ENCODE measurements at places on chromosomes 3 and 15.

DNA sequence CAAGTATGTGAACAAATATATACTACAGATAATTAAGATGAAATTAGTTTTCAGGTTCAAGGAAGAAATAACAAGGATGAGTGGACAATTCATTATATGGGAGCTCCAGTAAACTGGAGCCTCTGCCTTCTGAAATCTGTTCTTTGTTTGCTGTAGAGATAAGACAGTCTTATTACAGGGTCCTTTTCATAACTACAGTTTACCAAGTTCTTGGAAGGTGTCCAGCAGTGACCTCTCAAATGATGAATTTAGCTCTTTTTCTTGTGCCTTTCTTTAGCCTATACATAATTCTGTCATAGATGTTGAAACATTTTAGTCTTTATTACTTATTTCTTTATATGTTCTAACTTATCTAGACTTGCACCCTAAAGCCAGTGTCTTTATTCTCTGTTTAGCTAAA is 89.7 kb upstream of the GBE1 start:
- H3K27ac ChIP-seq = no peak overlapping the region
- no peaks in the 10 kb centered on the region for H3K36me3 ChIP-seq
- H3K27me3 ChIP-seq = no peaks in the 10 kb centered on the region
- no peak for DNase-seq
- no peak overlapping the region for H3K4me3 ChIP-seq
- H3K4me1 ChIP-seq = no peaks in the 10 kb centered on the region

DNA sequence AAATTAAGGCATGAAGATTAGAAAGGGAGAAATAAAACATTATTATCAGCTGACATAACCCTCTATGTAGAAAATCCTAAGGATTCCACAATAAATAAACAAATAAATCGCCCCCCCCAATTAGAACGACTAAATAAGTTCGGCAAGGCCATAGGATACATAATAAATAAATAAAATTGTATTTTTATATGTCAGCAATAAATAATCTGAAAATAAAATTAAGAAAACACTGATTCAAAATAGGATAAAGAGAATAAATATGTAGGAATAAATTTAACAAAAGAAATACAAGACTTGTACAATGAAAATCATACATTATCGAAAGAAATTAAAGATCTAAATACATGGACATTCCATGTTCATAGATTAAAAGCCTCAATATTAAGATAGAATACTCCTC is 5.1 kb downstream of the TTC23 start:
- no peak for DNase-seq
- no peaks in the 10 kb centered on the region for H3K36me3 ChIP-seq
- no peaks in the 10 kb centered on the region for H3K27me3 ChIP-seq

- H3K27me3 ChIP-seq = no peaks in the 10 kb centered on the region
- no peak for DNase-seq
- no peak overlapping the region for H3K27ac ChIP-seq
Measured at GRCh38 chr15:53160092-53160704, 370.1 kb upstream of the ONECUT1 start.

GRCh38 chr15:37693926-37694325 is 240.5 kb upstream of the TMCO5A start:
- no peak for DNase-seq
- no peaks in the 10 kb centered on the region for H3K4me1 ChIP-seq
- no peak overlapping the region for H3K4me3 ChIP-seq
- no peaks in the 10 kb centered on the region for H3K27me3 ChIP-seq

- H3K4me3 ChIP-seq = peak overlapping the region; percentile 96
- H3K27me3 ChIP-seq = no peaks in the 10 kb centered on the region
Measured at GRCh38 chr3:128051459-128051836, 789 bp upstream of the SEC61A1 start.

DNA sequence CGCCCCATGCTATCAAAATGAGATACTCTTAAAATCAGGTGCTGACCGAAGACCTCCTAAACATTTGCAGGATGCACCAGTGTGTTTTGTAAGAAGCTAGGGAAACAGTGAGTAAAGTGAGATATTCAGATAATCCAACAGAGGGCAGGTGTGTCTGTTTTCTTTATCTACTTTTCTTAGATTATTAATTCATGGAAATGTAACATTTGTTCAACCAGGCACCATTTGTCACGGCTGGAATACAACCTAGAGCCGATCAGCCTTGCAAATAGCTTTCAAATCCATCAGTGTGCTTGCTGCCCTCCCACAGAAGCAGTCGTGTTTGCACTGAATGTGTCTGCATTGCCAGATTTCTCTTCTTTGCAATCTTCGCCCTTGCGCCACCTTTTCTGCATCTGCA is 201.9 kb upstream of the CHRM5 start:
- no peaks in the 10 kb centered on the region for H3K4me1 ChIP-seq
- no peak overlapping the region for H3K27ac ChIP-seq
- DNase-seq = no peak
- no peaks in the 10 kb centered on the region for H3K27me3 ChIP-seq

- DNase-seq = no peak
- H3K4me3 ChIP-seq = no peak overlapping the region
- H3K36me3 ChIP-seq = no peaks in the 10 kb centered on the region
- H3K27me3 ChIP-seq = no peaks in the 10 kb centered on the region
- no peaks in the 10 kb centered on the region for H3K4me1 ChIP-seq
Measured at GRCh38 chr15:69608661-69609060, 156.0 kb downstream of the RPLP1 start.

DNA sequence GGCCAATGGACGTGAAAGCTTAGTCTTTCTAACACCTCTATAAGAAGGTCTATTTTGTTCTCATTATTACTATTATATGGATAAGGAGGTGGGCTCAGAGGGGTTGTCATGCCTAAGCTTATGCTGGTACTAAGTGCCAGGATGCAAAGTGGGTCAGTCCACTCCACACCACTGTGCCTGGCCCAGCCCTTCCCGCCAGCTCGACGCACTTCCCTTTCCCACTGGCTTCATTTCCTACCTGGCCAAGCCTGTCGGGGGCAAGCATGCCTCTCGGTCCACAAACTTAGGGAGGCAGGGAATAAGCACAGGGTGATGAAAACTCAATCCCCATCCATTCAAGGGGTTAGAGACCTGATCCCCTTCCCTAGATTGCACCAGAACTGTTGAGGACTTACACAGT is 5.9 kb upstream of the SYNM start:
- no peak overlapping the region for H3K4me3 ChIP-seq
- peaks cover 3% of the 10 kb centered on the region for H3K36me3 ChIP-seq
- DNase-seq = no peak
- H3K4me1 ChIP-seq = peaks cover 6% of the 10 kb centered on the region
- peaks cover 49% of the 10 kb centered on the region for H3K27me3 ChIP-seq

GRCh38 chr15:76056931-76057330 is 2.9 kb upstream of the TMEM266 start:
- no peak for DNase-seq
- no peak overlapping the region for H3K4me3 ChIP-seq

- no peaks in the 10 kb centered on the region for H3K4me1 ChIP-seq
- no peak overlapping the region for H3K27ac ChIP-seq
- H3K27me3 ChIP-seq = no peaks in the 10 kb centered on the region
- no peaks in the 10 kb centered on the region for H3K36me3 ChIP-seq
- no peak overlapping the region for H3K4me3 ChIP-seq
- no peak for DNase-seq
Measured at GRCh38 chr3:68620211-68620610, 312.1 kb downstream of the TAFA4 start.

DNA sequence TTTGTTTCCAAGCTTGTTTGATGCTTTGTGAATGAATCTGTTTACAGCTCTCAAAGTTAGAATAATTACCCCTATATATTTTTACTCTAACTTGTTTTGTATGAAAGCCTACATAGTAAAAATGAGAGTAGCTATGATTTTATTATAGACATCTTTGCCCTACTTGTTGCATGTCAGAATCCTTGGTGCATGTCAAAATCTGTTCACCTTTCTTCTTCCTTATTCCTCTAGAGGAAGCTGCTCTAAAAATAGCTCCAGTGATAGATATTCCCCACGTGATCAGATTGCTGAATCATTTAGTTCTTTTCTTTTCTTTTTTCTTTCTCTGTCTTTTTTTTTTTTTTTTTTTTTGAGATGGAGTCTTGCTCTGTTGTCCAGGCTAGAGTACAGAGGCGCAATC is 39.8 kb downstream of the LRRC49 start:
- no peaks in the 10 kb centered on the region for H3K27me3 ChIP-seq
- no peaks in the 10 kb centered on the region for H3K36me3 ChIP-seq
- no peak for DNase-seq
- no peak overlapping the region for H3K4me3 ChIP-seq

- H3K4me1 ChIP-seq = peaks cover 16% of the 10 kb centered on the region
- no peak overlapping the region for H3K27ac ChIP-seq
- H3K27me3 ChIP-seq = no peaks in the 10 kb centered on the region
- H3K36me3 ChIP-seq = no peaks in the 10 kb centered on the region
Measured at GRCh38 chr3:159832024-159832423, 156.6 kb upstream of the IL12A start.

- H3K27ac ChIP-seq = no peak overlapping the region
- H3K4me1 ChIP-seq = no peaks in the 10 kb centered on the region
- no peaks in the 10 kb centered on the region for H3K27me3 ChIP-seq
- no peaks in the 10 kb centered on the region for H3K36me3 ChIP-seq
Measured at GRCh38 chr3:56375654-56376053, 92.6 kb downstream of the ERC2 start.

DNA sequence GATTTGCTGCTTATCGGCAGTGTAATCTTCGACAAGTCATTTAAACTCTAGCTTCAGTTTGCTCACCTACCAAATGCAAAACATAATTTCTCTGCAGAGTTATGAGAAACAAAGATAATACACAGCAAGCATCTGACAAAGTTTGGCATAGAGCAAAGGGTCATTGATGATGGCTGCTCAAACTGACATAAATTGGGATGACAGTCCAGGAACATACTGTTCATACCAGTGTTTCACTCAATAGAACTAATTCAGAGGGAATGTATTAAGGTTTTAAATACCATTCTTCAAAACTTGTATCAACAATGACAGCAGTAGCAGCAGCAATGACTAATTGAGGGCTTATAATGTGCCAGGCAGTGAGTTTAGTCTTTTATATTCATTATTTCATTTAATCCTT is 137.6 kb downstream of the SPATA16 start:
- no peaks in the 10 kb centered on the region for H3K36me3 ChIP-seq
- no peaks in the 10 kb centered on the region for H3K27me3 ChIP-seq
- no peak overlapping the region for H3K4me3 ChIP-seq
- H3K27ac ChIP-seq = no peak overlapping the region
- no peak for DNase-seq

DNA sequence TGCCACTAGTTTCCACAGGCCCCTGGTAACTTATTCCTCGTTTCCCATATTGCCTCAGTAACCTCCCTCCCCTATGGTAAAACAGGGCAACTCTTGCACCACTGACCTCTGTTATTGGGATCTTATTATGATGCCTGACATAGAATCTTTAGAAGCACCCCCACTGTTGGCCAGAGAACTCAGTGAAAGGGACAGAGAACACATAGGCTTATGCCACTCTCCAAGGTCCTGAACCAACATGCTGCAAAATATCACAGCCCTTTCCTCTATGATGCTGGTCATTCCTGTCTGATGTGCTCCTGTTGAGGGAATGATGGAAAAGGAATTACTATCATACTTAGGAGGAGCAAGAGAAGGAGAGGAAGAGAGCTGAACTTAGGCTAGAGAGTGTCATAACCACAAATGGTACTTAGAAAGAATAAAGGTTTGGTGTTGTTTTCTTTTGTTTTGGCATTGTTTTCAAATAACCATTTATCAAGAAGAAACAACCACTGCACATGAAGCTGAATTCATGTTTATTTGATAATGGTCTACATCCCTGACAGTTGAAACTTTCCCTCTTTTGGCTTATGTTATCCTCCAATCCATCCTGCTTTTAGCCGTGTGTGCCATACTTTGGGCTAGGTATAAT is 330.2 kb downstream of the EPHB1 start:
- no peaks in the 10 kb centered on the region for H3K4me1 ChIP-seq
- H3K27me3 ChIP-seq = no peaks in the 10 kb centered on the region
- DNase-seq = no peak
- no peak overlapping the region for H3K4me3 ChIP-seq
- no peak overlapping the region for H3K27ac ChIP-seq

DNA sequence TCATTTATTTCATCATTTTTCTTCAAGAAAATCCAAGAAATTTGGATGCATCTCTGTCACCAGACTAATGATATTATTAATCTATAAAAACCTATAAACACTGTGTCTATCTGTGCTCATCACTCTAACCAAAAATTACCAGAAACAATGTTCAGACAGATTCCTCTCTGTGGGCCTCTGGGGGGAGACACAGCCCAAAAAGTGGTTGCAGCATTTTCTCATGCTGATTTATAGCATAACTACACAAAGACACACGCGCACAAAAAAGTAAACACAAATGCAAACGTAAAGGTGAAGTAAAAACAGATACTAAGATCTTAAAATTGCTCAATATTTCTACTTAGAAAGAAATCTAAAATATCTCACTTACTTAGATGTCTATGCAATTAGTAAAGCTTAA is 976.0 kb downstream of the GBE1 start:
- no peak overlapping the region for H3K27ac ChIP-seq
- H3K4me1 ChIP-seq = no peaks in the 10 kb centered on the region
- no peaks in the 10 kb centered on the region for H3K27me3 ChIP-seq
- H3K36me3 ChIP-seq = no peaks in the 10 kb centered on the region
- H3K4me3 ChIP-seq = no peak overlapping the region
- no peak for DNase-seq

- DNase-seq = no peak
- H3K36me3 ChIP-seq = no peaks in the 10 kb centered on the region
- H3K27me3 ChIP-seq = no peaks in the 10 kb centered on the region
- no peaks in the 10 kb centered on the region for H3K4me1 ChIP-seq
- H3K27ac ChIP-seq = no peak overlapping the region
Measured at GRCh38 chr3:188246905-188247304, 92.9 kb downstream of the LPP start.

DNA sequence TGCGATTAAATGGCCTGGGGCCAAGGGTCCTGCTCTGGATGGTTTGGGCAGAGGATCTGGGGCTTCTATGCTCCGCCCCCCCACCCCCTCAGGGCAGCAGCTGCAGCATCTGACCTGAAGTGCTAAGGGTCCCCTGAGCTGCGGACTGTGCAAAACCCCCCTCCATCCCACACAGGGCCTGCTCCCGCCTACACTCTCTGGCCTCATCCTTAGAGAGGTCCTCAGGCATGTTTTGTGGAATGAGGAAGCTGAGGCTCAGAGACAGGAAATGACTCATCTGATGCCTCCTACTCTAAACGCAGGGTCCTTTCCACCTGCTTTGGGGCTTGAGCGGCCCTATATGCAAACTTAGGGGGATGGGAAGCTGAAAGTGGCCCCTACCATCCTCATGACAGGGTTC is 59.5 kb upstream of the CTSH start:
- no peak overlapping the region for H3K4me3 ChIP-seq
- DNase-seq = no peak
- H3K36me3 ChIP-seq = no peaks in the 10 kb centered on the region
- H3K27me3 ChIP-seq = no peaks in the 10 kb centered on the region
- no peaks in the 10 kb centered on the region for H3K4me1 ChIP-seq

- H3K4me1 ChIP-seq = no peaks in the 10 kb centered on the region
- no peak overlapping the region for H3K27ac ChIP-seq
- H3K36me3 ChIP-seq = no peaks in the 10 kb centered on the region
Measured at GRCh38 chr3:149959443-149959842, 11.3 kb downstream of the PFN2 start.

GRCh38 chr3:164452707-164453106 is 625.6 kb downstream of the SI start:
- H3K4me1 ChIP-seq = no peaks in the 10 kb centered on the region
- no peak overlapping the region for H3K27ac ChIP-seq
- H3K36me3 ChIP-seq = no peaks in the 10 kb centered on the region
- H3K4me3 ChIP-seq = no peak overlapping the region
- no peak for DNase-seq

- no peak overlapping the region for H3K27ac ChIP-seq
- H3K27me3 ChIP-seq = no peaks in the 10 kb centered on the region
- H3K4me3 ChIP-seq = no peak overlapping the region
Measured at GRCh38 chr3:56422316-56422715, 46.0 kb downstream of the ERC2 start.

- peak overlapping the region; percentile 83 for H3K27ac ChIP-seq
- peaks cover 34% of the 10 kb centered on the region for H3K4me1 ChIP-seq
- no peak for DNase-seq
- H3K4me3 ChIP-seq = peak overlapping the region; percentile 99
Measured at GRCh38 chr3:43286841-43287499, 630 bp downstream of the SNRK start.

Measured in thymus (tissue), 14 donors.